Activated CD8-positive, alpha-beta T cell treated with anti-CD3 and anti-CD28 coated beads for 36 hours (primary cell): ENCODE measurements at places on chromosomes 3 and 15. TPM values are rescaled to one million over a fixed set of nuclear protein-coding genes. Genes with fewer than 3 reads are reported as not detected.

DNA sequence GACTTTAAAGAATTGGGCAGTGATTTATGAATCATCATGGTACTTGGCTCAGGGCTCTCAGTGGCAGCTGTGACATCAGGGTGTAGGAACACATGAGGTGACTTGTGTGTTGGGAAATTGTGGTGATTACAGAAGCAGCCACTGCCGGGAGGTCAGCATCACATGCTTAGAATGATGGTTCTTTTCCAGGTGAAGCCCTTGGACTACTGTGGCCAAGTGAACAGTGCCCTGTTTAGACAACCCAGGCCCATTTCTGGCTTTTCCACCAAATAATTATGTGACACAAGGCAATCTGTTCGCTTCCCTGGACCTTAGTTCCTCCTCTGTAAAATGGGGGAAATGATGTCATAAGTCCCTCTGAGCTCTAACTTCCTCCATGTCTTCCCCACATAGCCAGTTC is 139.7 kb upstream of the ROPN1 start:
- H3K27me3 ChIP-seq, result peaks cover 6% of the 10 kb centered on the region
- no peak overlapping the region for H3K4me3 ChIP-seq
- no peaks in the 10 kb centered on the region for H3K36me3 ChIP-seq
- no peaks in the 10 kb centered on the region for H3K4me1 ChIP-seq

- no peaks in the 10 kb centered on the region for H3K4me1 ChIP-seq
- H3K4me3 ChIP-seq, result no peak overlapping the region
- peaks cover 2% of the 10 kb centered on the region for H3K27me3 ChIP-seq
- no peaks in the 10 kb centered on the region for H3K36me3 ChIP-seq
- no peak overlapping the region for H3K27ac ChIP-seq
- no peak for DNase-seq
Measured at GRCh38 chr15:93759629-93760028, 471.7 kb upstream of the MCTP2 start.

DNA sequence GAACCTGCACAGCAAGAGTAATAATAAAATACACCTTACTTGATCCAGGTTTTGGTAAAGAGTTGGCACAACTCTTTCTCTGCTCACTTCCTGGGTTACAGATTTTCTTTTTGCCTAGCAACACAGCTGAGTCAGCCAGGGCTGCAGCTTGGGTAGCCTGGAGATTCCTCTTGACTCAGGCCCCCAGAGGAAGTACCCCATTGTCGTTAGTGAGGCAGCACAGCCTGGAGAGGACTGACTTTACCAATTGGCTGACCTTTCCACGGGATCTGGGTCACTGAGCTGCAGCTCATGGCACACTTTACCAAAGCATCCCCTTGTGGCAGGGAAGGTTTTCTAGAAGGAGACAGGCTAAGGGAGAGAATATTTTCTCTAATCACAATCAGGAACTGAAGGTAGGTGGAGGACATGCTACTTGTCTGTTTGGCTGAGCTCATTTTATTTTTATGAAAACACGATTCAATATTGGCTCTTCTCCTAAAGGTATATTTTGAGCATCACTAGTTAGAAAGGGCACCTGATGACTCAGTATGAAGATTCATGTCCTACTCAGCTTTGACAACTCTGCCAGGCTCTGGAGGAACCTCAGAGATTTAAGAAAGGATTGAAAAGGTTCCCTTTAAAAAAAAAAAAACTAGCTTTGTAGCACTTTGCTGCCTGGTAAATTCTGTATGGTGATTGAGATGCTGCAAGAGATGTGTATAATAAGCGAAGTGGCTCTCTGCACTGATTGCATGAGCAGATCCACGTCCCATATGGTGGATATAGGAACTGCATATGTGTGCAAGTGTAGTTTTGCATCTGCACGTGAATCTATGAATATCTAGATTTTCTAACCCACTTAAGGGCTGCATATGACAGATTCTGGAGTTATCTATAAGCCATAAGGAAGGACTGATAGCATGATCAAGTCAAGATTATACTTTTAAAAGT is 124.8 kb downstream of the CHDH start:
- H3K36me3 ChIP-seq, result no peaks in the 10 kb centered on the region
- H3K4me3 ChIP-seq, result no peak overlapping the region
- H3K27ac ChIP-seq, result no peak overlapping the region
- DNase-seq, result peak; percentile 5

- H3K36me3 ChIP-seq, result no peaks in the 10 kb centered on the region
- peaks cover 6% of the 10 kb centered on the region for H3K27me3 ChIP-seq
- no peak for DNase-seq
- H3K4me1 ChIP-seq, result no peaks in the 10 kb centered on the region
- H3K4me3 ChIP-seq, result no peak overlapping the region
- H3K27ac ChIP-seq, result no peak overlapping the region
Measured at GRCh38 chr3:61926923-61927322, 365.6 kb downstream of the PTPRG start.

DNA sequence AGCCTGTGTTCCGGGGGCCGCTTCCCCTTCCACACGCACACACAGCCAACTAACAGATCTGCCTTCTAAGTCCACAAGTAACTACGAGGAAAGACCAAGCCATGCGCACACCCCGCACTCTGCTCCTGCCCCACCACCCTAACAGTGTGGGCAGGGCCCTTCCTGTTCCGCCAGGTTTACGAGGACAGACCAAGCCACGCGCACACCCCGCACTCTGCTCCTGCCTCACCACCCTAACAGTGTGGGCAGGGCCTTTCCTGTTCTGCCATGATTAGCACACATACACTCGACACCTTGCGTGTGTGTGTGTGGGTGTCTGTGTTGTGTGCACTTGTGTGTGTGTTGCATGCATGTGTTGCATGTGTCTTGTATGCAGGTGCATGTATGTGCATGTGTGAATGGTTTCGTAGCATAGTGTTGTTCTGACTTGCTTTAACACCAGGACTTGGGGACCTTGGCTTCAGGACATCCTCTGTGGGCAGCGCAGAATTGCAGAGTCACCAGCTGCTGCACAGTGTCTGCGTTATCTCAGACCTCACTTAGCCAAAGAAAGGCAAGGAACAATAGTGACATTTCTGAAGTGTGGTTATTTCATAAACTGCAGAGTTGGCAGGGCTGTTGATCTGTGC is 114.4 kb downstream of the CHSY1 start:
- no peak overlapping the region for H3K4me3 ChIP-seq
- H3K36me3 ChIP-seq, result no peaks in the 10 kb centered on the region
- no peak overlapping the region for H3K27ac ChIP-seq
- peaks cover 24% of the 10 kb centered on the region for H3K4me1 ChIP-seq

The TICRR gene
- total RNA-seq, result 27.0 TPM

The APOD gene
- not detected for total RNA-seq
